ENCODE measurements at places on chromosomes 1 and 21. TPM values are rescaled to one million over a fixed set of nuclear protein-coding genes. Genes with fewer than 3 reads are reported as not detected.

DNA sequence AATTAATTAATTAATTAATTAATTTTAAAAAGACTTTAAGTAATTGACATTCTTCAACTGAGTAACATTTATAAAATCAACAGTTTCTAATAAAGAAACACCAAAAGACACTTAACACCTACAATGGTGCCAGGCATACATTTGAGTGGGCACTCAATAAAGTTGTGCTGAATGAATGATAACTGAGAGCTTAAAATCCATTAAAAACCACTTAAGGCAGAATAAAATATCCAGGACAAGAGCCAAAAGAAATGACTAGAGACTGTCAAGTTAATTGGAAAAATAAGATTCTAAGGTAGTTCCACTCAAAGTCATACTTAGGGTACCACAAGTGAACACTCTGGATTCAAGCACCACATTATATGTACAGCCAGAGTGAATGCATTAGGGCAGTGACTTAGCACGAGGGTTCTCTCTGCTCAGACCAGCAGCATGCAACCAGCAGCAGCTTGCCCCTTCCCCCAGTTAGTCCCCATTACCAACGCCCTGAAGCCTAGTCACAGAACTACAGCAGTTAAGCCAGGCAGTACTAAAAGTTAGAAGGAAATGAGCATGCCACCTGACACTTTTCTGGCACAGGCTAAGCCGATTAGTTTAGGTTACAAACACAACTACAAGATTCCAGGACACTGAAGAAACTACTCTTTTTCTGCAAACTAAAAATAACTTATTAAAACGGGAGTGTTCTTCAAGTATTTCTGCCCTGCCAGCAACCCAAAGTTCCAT, 46.5 kb downstream of the LUZP1 start:
- peak; percentile 40 for DNase-seq

DNA sequence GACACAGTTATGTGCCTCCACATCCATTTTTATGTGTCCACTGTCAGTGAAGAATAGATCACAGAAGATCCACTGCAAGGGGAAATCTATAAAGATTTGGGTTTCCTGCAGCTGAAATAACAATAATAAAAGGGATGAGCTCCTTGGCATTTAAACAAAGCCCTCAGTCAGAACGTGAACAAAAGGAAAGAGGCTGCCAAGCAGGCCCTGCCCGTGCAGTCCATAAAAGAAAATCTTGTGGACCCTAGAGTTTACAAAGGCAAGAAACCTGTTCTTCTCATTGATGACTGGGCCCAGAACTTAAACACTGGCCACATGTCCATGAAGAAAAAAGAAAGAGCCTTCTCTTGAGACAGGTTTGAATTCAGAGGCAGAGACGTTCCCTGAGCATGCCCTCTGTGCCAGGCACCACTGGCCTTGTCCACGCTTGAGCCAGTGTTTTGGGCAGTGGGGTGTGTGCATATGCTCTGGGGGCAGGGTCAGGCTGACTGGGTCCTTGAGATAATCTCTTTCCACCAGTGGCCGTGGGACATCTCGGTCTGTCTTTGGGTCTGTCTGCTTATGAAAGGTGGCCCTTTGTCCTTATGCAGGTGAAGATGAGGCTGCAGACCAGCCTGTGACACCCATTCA, 142.7 kb downstream of the HIVEP3 start:
- no peak for DNase-seq

- no peak for DNase-seq
Measured at GRCh38 chr1:202807451-202807925, 733 bp downstream of the KDM5B start.

GRCh38 chr1:15341634-15342407, 67.9 kb upstream of the EFHD2 start:
- DNase-seq: no peak

GRCh38 chr1:33167650-33168447, 14.0 kb downstream of the TRIM62 start:
- DNase-seq: no peak

LCE2D gene
- not detected for polyA plus RNA-seq

- DNase-seq: no peak
Measured at GRCh38 chr21:35611708-35612132, 448.6 kb downstream of the SETD4 start.

ERI3 gene
- polyA plus RNA-seq: 78.9 TPM

DNA sequence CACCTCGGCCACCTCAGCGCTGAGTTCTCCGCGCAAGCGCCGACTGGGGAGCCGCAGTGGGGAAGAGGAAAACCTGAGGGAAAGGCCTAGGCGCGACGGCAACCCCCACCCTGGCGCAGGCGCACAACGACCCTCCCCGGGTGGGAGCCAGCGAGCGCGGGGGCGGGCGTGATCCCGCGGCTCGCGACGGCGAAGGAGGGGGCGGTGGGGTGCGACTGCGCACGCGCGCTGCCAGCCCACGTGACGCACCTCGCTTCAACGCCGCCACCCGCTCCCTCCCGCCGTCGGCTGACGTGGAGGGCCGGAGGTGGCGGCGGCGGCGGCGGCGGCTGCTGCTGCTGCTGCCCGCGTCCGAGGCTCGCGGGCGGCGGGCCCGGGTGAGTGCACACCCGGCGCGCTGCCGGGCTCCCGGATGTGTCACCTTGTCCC, at the start of the genes PIGP and TTC3:
Gene PIGP (minus strand): TSS at position 84 of the 429 bp plus-strand sequence. CDS start 556 bp downstream, outside the sequence.
Gene TTC3 (plus strand): TSS at position 267 of the 429 bp plus-strand sequence. CDS start 14,004 bp downstream, outside the sequence.
- peak; percentile 95 for DNase-seq

GRCh38 chr1:93976291-93976690, 67.1 kb upstream of the GCLM start:
- DNase-seq: no peak

- DNase-seq: no peak
Measured at GRCh38 chr1:200022239-200022804, 5.2 kb upstream of the NR5A2 start.

RAB7B gene
- 2.3 TPM for polyA plus RNA-seq

GRCh38 chr1:99579691-99580172, 66.2 kb upstream of the PALMD start:
- no peak for DNase-seq

DNA sequence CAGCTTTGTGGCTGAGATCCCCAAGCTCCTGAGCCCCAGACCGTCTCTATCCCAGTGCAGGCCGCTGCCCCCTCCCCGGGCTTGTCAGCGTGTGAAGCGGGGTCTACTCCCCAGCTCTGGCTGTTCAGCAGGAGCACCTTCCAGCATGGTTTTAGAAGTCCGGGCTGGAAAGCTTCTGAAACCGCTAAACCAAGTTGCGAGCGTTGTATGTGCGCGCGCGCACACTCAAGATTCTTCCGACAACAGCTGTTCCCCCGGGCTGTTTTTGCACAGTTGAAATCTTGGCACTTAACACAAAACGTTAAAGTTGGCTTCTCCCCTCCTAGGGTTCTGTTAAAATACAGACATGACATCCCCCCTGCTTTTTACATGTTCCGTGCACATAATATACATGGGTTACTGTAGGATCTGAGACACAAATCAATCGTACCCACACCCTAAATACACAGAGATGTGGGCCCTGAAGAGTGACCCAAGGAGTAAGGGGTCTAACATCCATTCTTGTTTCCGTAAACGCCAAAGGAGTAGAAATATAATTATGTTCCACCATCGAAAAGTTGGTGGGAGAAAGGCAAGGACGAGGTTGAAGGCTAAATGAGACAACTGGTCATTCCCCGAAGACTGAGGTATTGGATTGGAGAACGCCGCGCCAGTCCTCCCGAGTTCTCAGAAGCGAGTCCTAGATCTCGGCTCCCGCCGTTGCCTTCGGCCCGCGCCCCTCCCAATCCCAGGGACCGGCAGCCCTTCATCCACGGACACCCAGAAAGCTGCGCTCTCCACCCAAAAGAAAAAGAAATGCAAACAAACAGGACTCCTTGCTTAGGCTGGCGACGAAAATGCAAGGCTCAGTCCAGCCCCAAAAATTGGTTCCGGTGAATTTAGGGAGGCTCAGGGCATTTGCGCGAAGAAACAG, 1.3 kb downstream of the TBX15 start:
- DNase-seq: no peak

DNA sequence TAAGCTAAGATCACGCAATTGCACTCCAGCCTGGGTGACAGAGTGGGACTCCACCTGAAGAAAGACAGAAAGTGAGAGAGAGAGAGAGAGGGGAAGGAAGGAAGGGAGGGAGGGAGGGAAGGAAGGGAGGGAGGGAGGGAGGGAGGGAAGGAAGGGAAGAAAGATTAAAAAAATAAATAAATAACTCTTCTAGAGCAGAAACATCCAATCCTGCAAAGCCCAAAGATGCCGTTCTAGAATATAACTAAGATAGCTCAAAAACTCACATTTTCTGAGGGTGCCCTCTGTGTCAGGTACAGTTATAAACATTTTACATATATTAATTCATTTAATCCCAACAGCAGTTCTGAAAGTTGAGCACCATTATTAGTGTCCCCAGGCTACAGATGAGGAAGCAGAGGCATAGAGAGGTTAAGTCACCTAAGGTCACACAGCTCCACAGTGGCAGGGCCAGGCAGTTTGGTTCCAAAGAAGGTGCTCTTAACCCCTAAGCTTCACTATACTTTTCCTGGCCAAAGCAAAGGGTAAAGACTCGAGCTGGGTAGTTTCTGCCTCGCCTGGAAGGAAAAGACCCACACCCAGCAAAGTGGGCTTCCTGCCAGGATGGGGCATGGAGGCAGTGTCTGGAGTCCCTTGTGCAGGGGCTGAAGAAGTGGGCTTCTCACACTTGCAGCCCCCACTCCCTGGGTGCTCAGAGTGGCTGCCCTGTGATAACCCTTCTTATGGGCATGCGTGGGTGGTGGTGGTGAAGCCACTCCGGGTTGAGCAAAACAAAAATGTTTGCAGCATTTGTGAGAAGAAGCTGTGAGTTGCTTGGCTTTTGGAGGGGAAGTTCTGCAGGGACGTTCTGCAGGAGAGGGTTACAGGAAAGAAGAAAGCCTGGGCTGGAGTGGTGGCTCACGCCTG, 7.9 kb upstream of the PIK3CD start:
- no peak for DNase-seq

DNA sequence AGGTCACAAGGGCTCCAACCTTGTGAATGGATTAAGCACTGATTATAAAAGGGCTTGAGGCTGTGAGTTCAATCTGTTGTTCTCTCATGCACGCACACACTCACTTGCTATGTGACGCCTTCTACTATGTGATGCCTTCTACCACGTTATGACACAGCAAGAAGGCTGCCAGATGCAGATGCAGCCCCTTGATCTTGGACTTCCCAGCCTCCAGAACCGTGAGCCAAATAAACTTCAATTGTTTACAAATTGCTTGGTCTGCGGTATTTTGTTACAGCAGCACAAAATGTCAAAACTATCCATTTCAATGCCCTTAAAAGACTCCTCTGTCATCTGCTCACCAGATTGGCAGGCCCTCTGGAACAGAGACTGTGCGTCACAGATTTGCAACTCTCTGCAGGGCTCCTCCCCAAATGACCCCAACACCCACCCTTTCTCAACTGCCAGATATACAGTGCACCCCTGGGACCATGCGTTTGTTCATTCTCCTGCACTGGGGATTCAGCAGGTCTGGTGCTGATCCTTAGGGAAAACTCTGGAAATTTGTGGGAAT, 47.8 kb upstream of the KANK4 start:
- DNase-seq: no peak

ARHGAP29 gene
- 96.2 TPM for polyA plus RNA-seq

SPRR2F gene
- polyA plus RNA-seq: not detected

- DNase-seq: no peak
Measured at GRCh38 chr1:3889936-3890335, 10.1 kb downstream of the C1orf174 start.

DNA sequence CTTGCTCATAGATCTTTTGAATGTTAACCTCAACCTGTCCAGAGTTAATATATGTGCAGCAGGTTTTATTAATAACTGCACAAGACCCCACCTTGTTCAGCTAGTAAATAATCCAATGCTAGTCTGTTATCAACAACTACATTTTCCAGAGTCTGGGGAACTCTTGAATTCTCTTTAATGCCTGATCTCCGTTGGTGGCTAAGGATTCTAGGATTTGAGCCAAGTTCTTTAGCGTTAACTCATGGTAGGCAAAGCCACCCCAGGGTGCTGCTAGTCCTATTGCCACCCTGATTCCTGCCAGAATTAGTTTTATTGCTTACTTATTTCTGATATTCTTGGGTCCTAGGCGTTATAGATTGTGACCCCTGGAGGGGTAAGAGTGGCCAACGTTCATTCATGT, 12.8 kb downstream of the BACE2 start:
- DNase-seq: no peak

DNA sequence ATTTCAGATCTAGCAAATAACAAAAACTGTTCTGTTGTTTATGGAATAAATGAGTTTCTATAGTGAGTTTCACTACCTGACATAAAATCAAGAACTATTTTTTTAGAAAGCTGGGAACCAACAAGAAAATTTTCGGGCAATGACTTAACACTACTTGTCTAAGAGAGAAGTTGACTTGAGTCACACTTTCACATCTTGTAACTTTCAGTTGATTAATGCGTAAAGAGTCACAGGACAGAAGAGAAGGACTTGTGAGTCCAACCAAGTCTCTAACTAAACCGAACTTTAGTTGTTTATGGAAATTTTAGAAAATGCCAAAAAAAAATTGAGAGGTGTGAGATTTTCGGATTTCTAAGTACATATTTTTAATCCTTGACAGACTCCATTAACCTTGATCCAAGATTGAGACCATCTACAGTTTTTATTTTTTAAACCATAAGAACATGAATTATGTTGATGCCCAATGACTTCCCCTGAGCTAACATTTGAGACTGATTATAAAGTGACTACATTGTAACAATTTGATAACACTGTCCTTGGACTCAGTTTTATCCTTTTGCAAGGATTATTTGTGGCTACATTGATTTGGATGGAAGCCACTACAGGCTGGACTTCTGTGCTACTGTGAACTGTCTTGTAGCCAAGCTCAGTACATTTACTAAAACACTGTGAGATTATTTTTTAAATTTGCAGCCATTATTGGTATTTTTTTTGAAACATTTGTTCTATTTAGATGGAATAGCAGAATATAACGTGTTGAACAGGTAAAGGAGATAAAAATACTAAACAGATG, 284.0 kb downstream of the PTPRC start:
- no peak for DNase-seq

DNA sequence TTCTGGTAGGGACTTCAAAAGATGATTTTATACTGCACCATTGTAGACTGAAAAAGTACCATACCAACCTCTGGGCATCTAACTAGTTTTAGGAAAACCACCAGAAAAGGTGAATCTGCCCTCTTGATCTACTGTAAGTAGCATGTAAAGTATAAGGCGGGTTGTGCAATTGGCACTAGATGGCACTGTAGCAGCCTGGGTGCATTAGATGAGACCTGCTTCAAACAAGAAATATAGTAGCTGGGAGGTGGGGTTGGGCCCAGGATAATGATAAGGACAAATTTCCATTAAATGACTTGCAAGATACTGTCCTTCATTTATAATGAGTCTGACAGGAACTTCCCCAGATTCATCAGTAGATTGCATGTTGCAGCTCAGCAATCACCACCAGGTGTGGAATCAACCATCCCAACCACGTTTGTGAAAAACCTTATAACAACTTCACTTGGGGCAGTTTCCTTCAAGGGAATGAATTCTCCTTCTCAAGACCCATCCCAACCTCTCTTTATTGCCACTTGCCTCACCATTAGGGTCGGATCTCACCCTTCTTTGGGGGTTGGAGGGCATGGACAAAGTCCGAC, 37.3 kb upstream of the IL10 start:
- DNase-seq: no peak

- DNase-seq: no peak
Measured at GRCh38 chr1:213564215-213564659, 423.5 kb upstream of the PROX1 start.

USP25 gene
- 58.9 TPM for polyA plus RNA-seq

SPATA6 gene
- 21.3 TPM for polyA plus RNA-seq

All from left kidney (tissue), 8 donors.